ENCODE measurements at places on chromosomes 4 and X.

GRCh38 chrX:141405486-141405852 is 163.2 kb upstream of the SPANXC start:
- DNase-seq: no peak

DNA sequence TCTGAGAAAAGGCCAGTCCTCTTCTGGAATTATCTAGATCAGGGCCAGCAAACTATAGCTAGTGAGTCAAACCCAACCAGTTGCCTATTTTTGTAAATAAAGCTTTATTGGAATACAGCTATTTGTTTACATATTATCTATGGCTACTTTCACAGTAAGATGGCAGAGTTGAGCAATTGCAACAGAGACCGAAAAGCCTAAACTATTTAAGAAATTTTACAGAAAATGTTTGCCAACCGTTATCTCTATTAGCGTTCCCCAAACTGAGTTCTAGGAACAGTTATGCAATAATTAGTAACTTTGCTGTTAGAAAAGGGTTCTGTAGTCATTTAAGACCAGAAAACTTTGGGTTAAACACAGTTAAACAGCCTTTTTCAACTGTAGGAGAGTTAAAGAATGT is 10.5 kb downstream of the TEX13B start:
- DNase-seq: no peak

GRCh38 chr4:45349859-45350258 is 623.5 kb upstream of the GNPDA2 start:
- DNase-seq: no peak

GRCh38 chrX:134542485-134542884 is 82.5 kb downstream of the HPRT1 start:
- DNase-seq: no peak

DNA sequence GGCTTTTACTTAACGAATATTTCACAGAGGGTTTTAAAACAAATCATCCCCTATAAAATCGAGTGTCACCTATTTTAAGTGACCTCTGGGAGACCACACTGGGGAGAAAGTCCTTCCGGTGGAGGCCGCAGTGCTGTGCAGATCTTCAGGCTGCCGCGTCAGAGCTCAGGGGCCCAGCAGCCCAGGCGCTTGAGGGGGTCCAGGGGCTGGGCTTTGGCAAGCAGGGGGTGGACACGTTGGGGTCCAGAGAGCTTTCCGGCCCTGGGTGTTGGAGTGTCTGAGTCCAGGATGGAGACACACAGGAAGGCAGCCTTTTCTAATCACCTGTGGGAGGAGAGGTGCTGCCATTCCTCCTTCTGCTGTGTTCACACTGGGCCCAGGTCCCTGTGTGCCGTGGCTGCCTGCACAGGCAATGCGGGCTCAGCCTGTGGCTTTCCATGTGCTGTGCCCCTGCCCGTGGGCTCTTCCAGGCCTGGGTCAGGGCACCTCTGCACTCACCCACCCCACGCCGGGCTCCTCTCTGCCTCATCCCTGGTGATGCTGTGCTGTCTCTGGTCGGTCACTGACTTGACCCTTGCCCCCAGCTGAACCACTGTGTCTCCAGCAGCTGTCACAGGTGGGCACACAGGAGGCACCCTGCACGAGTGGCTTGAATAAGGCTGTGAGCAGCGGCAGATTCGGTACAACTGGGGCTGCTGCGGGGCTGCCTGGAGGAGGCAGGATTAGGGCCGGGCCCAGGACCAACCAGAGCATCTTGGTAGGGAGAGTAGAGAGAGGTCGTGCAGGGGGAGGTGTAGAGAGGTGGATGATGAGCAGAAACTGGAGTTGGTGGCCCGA is 10.0 kb downstream of the HTRA3 start:
- DNase-seq: no peak

GRCh38 chr4:102411408-102411807 is 66.1 kb upstream of the SLC39A8 start:
- no peak for DNase-seq

GRCh38 chrX:65586491-65586890 is 51.9 kb upstream of the LAS1L start:
- no peak for DNase-seq

DNA sequence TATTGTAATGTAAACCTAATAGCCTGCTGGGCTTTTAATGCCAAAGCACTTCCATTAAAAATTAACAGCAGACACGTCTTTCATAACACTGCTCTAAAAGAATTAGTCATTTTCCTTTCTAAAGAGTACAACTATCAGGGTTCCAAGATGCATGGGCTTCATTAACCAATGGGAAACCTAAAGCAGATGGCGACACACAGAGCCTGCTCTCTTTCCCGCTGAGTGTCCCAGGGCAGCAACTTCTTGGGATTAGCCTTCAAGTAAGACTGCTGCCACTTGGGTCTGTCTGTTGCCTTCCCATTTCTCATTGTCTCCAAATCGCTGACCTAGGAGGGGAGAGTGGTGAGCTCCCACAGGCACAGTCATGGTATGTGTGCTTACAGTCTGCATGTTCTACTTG is 14.0 kb upstream of the PHKA2 start:
- DNase-seq: no peak

DNA sequence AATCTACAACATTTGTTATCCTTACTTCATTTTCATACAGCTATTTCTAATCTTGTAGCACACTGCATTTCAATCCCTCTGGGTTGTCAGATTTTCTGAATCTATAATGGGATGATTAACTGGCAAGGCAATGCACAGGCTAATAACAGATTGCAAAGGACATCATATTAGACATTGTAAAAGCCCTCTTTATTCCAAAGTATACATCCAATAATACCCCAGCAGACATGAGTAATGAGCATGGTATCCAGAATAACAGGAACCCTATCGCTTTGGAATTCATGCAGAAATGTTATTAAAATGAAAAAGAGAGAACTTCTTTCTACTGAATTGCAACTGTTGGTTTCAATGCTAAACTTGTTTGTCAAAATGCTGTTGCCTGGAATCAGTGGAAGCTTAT is 122.9 kb downstream of the C4orf33 start:
- no peak for DNase-seq

- DNase-seq: peak; percentile 7
Observed at GRCh38 chr4:125316401-125316790, 1.6 kb downstream of the FAT4 start.

DNA sequence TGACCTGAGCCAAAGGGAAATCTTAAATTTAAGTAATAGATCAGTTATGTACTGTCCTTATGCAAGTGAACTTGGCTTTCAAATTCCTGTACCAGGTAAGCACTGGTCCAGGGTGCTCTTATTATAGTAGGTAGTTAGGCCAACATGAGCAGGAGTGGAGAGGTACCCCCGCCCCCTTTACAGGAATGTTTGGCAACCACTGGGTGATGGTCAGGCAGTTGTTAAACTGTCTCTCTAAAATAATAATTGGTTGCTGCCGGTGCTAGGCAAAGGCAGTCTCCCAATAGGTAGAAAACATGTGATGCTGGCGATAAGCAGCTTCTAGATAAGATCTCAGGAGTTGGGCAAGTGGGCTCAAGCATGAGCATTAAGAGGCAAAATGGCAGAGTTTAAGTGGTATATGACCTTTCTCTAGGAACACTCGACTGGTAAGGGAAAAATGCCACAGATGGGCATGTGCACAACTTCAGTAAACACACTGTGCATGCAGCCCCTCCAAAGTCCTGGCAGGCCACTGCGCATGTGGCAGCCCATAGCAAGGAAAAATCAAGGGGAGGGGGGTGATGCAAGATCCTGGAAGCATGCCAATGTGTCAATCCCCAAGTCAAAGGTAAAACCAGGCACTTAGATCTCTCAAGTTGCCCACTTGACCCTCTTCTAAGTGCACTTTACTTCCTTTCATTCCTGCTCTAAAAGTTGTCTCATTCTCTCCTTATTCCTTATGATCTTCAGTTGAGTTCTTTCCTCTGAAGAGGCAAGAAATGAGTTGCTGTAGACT is 1239.7 kb downstream of the C4orf33 start:
- no peak for DNase-seq

DNA sequence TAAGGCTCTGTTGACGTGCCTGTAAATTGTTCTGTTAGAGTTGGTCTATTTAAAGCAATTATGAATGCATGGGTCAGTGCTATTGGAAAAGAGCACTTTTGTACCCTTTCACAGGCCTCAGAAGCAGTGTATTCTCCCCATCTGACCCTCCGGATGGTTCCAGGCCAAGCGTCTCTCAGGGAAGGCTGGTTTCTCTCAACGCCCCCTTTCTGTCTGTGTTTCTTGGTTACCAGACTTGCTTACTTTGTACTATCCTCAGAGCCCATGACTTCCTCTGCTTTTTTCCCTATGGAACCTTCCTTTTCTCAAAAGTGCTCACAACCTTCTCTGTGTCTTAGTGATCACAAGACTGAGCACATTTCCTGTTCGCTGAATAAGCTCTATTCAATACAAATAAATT is 559.3 kb upstream of the ZFP42 start:
- DNase-seq: no peak

All from anterior cingulate cortex (tissue), 58 donors.